Stimulated activated CD4-positive, alpha-beta T cell treated with anti-CD3 and anti-CD28 coated beads, Interleukin-15, amount 100 ng/mL, for 1 hour (primary cell): ENCODE measurements at places on chromosomes 5 and 9.

GRCh38 chr5:175478008-175478383, 364 bp upstream of the SFXN1 start:
- no peak for DNase-seq

DNA sequence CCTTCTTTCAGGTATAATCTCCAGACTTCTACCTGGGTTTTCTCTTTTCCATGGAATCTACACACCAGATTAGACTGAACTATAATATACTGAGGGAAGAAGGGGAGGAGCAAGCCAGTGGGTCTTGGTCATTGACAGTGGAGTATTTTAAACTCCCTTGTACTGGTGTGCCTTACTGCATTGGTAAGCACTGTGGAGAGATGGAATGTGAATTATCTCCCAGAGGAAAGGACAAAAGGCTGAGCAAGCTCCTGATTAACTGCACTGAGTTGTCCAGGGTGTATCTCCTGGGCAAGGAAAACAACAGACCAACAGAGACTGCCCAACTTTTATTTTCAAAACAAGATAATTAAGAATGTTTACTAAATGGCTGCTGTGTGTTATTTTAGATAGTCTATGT, 29.8 kb upstream of the SLCO6A1 start:
- DNase-seq = no peak

DNA sequence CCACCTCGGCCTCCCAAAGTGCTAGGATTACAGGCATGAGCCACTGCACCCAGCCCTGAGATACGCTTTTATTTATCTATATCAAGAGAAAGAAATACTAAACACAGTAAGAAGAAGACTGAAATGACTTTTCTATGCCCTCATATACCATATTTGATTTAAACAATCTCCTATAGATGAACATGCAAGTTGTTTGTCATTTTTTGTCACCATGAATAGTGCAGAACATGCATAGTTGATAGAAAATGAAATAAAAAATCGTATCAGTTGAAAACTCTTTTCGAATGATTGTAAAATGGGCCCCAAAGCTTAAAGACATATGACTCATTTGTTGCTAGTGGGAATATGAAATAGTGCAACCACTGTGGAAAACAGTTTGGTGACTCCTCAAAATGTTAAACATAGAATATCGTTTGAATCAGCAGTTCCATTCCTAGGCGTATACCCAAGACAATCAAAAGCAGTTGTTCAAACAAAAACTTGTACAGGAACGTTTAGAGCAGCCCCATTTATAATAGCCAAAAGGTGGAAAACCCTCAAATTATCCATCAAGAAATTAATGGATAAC, 61.4 kb upstream of the ANKH start:
- DNase-seq = no peak

- no peak for DNase-seq
Measured at GRCh38 chr5:116299746-116300640, 215.2 kb downstream of the COMMD10 start.

DNA sequence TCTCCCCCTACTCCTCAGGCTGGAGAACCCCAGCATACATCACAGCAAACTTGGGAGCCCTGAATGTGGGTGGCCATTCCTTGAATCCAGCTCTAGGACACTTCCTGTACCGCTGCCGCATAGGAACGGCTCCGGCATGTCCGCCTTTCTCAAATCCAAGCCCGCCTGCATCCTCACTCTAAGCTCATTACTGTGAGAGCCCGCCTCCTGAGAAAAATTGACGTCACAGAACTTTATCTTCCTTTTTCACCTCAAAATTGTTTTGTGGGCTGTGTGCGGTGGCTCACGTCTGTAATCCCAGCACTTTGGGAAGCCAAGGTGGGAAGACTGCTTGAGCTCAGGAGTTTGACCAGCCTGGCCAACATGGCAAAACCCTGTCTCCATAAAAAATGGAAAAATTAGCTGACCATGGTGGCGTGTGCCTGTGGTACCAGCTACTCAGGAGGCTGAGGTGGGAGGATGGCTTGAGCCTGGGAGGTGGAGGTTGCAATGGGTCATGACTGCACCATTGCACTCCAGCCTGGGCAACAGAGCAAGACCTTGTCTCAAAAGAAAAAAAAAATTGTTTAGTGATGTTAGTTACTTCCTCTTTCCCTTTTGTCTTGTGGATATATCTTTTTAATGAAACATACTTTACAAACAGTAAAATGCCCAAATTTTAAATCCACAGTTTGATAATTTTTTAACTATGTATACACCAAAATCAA, 22.8 kb downstream of the RNF44 start:
- no peak for DNase-seq

GRCh38 chr5:107439832-107440231, 230.9 kb downstream of the EFNA5 start:
- no peak for DNase-seq

GRCh38 chr5:107538331-107538730, 132.4 kb downstream of the EFNA5 start:
- DNase-seq = no peak
